CD4-positive, alpha-beta T cell treated with Interleukin-4 for 4 hours (primary cell): ENCODE measurements at places on chromosomes 13 and 19.

- no peak for DNase-seq
Observed at GRCh38 chr19:6249296-6249695, 30.5 kb downstream of the MLLT1 start.

DNA sequence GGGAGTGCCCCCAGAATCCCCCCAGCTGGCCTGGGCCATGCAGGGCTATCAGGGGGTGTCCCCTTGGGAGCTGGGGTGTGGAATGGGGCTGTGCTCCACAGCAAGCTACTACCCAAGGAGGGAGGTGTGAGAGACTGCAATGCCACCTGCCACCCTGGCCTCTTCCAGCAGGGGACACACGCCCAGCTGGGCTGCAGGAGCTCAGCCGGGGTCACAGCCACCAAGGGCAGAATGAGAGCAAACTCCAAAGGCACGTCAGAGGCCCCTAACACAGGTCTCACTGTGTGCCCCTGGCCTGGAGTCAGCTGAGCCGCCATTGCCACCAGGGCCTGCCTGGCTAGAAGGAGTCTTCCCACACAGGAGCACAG lies 55.5 kb downstream of the MLLT1 start:
- no peak for DNase-seq

DNA sequence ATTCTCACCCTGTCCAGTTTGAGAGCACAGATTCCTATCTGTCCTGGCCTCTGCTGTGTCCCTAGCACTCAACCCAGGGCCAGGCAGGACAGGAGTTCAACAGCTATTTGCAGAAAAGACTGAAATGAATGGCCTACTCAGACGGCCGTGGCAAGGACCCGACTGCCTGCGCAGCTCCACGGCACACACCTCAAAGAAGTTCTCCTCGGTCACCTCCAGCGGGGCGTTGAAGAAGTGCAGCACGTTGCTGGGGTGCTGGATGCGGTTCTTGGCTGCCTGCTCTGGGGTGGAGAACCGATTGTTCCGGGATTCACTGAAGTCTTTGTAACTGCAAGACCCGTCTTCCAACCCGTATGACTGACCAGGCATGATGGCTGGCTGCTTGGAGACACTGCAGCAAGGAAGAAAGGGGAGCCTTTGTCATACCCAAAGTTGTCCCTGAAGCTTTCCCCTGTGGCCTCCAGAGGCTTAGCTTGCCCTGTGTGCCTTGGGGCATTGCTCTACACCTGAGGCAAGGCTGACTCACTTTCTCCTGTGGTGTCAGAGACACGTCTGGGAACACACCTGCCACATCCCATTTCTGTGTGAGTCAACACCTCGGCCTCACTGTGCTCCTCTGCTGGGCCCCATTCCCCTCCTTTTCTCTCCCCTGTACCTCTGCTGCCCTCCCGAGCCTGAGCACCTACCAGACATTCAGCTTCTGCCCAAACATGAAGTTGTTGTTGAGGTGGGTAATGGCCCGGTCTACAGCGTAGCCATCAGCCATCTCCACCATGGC lies 6.8 kb upstream of the ECH1 start:
- peak; percentile 51 for DNase-seq

DNA sequence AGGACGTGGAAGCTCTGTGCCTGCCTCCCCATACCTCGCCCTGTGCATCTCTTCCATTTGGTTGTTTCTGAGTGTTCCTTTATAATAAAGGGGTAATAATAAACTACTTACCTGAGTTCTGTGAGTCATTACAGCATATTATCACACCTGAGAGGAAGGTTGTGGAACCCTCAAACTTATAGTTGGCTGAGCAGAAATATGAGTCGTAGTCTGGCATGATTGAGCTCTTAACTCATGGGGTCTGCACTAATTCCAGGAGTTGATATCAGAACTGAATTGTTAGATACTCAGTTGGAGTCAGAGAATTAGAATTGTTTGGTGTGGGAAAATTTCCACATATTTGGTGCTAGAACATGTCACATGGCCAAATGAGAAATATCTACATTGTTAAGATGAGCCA lies 52.4 kb upstream of the HTR2A start:
- no peak for DNase-seq

DNA sequence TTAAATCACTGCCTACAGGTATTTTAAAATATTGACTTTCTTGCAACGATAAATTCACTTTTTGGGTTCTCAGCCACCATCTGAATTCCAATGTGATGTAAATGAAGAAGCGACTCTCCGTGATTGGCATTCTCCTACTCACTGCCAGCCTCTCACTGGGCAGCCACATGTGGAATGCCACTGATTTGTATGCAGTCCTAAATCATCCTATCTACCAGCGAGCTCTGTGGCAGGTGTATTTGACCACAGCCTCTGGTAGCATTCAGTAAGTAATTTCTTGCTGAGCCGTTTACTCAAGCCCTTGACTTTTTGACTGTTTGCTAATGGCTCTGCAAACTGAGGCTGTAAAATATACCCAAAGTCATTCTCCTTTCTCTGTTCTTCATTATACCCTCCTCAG lies 559.0 kb upstream of the SLC10A2 start:
- DNase-seq = no peak

DNA sequence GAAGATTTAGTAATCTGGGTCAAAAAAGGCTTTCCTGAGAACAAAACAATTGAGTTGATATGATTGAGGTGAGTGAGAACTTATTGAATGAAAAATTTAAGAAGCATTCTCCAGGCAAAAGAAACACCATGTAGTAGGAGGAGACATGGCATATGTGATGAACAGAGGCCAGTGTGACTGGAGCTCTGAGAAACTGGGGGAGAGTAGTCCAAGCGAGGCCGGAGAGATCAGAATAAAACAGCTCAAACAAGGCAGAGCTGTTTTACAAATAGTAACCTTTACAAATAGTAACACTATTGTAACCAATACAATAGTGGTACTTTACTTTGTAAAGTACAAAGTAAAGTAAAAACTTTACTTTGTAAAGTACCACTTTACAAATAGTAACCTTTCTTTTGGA lies 1159.1 kb downstream of the PCDH9 start:
- DNase-seq = no peak

GRCh38 chr13:27599096-27599495 lies 21.2 kb downstream of the LNX2 start:
- DNase-seq = no peak

- no peak for DNase-seq
Observed at GRCh38 chr13:22227895-22228294, 557.0 kb downstream of the FGF9 start.

DNA sequence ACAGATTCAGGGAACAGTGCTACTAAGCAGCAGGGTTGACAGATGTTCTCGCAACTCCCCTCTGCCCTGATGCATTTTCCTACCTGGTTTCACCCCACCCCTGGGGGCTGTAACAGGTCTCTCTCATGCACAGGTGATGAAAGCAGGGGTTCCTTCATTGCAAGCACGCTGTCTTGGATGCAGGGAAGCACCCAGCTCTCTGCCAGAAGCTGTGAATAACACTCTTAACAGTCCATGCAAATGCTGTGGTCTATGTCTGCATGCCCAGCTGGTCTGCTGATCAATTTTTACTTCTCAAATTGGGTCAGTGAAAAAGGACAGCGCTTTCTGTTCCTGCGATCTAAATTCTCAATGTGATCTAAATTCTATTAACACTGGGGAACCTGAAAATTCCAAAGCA lies 246.3 kb upstream of the TSHZ3 start:
- DNase-seq = no peak

DNA sequence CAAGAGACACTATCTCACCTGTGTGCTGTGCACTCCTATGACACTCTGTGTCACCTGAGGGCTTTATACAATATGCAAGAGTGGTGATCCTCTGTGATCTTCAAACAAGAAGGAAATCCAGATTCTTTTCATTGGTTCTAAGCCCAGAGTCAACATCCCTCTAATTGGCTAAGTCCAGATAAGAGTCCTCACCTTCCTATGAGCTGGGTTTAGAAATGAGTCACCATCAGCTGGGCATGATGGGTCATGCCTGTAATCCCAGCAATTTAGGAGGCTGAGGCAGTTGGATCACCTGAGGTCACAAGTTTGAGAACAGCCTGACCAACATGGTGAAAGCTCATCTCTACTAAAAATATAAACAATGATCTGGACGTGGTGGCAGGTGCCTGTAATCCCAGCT lies 144.4 kb downstream of the ZNF675 start:
- DNase-seq = no peak

DNA sequence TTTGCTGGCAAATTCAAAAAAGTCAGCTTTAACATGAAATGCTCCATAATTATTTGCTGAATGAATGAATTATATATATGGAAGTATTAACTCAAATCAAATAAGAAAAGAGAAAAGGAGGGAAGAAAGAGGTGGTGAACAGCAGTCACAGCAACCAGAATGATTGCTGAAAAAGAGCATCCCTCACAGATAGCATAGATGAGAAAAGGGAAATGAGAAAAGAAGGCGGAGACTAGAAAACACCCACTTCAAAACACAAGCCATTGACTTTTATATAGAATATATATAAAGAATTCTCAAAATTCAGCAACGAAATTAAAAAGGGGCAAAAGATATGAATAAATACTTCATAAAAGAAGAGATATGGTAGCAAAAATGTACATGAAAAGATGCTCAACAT lies 75.2 kb downstream of the CAB39L start:
- no peak for DNase-seq

GRCh38 chr13:30354493-30355383 lies 47.4 kb upstream of the KATNAL1 start:
- no peak for DNase-seq

DNA sequence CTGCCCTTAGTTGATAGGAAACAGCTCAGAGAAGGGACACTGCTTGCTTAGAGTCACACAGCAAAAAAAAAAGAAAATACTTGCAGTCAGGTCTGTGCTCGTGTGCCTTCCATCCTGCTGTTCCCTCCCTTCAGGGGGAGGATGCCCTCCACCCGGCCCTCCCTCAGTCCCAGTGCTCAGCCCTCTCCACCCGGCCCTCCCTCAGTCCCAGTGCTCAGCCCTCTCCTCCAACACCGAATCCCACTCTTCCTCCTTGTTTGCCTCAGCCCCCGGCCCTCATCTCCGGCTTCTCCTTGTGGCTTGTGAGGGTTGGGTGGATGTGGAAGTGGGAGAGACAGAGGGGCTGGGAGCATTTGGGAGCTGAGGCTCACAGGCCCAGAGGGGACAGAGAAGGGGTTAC lies 5.8 kb downstream of the TFPT start:
- DNase-seq = no peak

- no peak for DNase-seq
Observed at GRCh38 chr13:80224468-80224867, 116.5 kb downstream of the SPRY2 start.

DNA sequence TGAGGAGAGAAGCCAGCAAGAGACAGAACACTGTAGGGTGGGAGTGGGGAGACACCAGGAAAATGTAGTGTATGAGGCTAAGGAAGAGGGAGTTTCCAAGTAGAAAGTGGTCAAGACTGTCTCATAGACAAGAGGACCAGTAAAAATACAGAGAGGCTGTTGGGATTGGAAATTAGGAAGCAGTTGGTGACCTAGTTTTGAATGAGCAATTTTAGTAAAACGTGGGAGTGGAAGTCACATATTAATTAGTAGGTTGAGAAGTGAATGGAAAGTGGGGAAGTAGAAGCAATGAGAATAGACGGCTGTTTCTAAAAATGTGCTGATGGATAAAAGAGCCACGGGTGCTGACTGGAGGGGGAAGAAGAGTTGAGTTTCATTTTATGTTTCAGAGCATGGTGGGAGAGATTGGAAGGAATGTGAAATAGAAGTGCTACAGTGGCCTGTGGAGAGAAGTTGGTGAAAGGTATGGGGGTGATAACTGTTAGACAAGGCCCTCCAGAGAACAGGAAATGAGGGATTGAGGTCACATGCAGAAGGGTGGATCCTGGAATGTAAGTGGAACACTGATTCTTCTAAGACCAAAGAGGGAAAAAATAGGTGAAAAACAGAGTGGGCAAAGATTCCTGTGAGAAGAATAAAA lies 247.3 kb downstream of the MTUS2 start:
- no peak for DNase-seq
